Stimulated activated CD8-positive, alpha-beta memory T cell treated with anti-CD3 and anti-CD28 coated beads, Interleukin-4, amount 100 ng/mL, for 4 hours (primary cell): ENCODE measurements at places on chromosomes 4 and X.

GRCh38 chrX:76922100-76922499 lies 494.6 kb downstream of the MAGEE1 start:
- DNase-seq = no peak

DNA sequence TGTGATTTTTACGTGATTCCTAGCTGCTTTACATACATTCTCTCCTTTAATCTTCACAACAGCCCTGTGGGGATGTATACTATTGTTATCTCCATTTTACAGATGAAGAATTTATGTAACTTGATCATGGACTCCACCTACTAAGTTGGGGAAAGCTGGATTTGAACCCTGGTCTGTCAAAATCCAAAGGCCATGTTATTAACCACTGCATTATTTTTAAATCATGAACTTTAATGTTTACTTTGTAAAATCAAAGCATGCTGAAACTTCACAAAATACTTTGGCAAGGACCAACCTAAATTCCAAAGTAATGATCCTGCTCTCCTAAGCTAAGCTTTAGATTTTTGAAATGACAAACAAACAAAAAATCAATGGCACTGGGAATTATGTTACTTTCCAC lies 26.1 kb downstream of the FAM47E start:
- no peak for DNase-seq

DNA sequence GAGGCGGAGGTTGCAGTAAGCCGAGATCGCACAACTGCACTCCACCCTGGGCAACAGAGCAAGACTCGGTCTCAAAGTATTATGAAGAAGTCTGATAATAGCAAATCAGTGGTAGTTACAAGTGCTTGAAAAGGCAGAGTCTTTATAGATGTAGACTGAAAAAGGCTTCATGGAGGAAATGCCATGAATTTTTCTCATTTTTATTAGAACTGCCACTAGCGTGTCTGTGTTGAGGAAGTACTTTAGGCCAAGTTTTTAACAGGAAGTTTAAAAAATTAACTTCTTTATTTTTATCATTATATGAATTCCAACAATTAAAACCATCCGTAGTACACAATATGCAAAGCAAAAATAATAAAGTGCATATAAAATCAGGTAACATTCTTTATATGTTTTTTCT lies 32.8 kb upstream of the IL13RA1 start:
- DNase-seq = no peak

- peak; percentile 10 for DNase-seq
Measured at GRCh38 chrX:41180194-41180908, 95.1 kb downstream of the USP9X start.

- DNase-seq = no peak
Measured at GRCh38 chr4:90130076-90130475, 2.9 kb downstream of the CCSER1 start.

DNA sequence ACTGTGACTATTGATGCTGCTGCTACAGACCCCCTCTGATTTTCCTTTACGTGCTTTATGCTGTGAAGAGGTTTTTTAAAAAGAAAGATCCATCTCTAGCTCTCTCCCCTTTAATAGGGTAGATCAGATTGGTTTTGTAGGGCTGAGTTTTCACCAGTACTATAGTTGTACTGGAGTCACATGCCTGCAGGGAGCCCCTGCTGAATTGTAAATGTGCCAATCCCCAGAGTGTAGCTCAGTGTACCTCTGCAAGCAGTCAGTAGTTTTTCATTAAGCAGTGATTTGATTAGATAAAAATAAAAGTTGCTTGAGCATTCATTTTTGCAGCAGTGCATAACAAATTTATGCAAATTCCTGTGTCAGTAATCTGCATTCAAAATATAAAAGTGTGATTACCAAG lies 179.2 kb downstream of the IL1RAPL2 start:
- no peak for DNase-seq

DNA sequence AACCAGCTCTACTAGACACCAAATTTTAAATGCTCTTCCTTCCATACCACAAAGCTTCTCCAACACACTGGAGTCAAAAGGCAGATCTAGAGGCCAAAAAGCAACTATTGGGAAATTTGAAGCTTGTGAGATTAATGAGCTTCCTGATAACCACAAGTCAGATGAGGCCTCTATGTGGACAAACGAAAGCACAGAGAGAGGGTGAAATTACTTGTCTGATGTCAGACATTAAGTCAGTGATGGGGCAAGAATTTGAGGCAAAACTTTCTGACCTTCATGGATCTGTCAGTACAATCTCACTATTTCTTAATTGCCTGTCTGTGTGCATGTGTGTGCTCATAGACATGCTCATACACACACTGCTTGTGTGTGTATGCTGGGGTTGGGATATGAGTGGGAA lies 103.6 kb downstream of the GUCY2F start:
- DNase-seq = no peak

- no peak for DNase-seq
Measured at GRCh38 chrX:46626566-46626965, 53.0 kb downstream of the CHST7 start.

- no peak for DNase-seq
Measured at GRCh38 chrX:21493226-21493830, 119.1 kb downstream of the CNKSR2 start.

GRCh38 chr4:142977182-142977581 lies 131.1 kb upstream of the INPP4B start:
- DNase-seq = no peak

DNA sequence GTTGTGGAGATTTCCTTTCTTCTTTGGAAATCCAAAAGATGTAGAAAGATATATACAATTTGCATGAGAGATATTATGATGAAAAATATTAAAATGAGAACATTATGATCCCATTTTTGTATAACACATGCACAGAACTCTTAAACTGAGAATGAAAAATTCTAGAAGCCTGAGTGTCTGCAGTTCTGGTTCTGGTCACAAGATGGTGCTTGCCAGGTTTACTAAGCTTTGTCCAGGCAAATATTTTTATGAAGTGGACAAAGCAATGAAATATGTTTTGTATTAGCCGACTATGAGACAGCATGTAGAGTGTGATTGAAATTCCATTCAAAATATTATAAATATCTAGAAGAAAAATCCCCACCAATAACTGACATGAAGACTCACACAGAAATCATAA lies 2.2 kb downstream of the PWWP3B start:
- DNase-seq = no peak

GRCh38 chr4:23782778-23783437 lies 106.9 kb downstream of the PPARGC1A start:
- no peak for DNase-seq

- no peak for DNase-seq
Measured at GRCh38 chr4:185399466-185399865, 2.8 kb downstream of the ANKRD37 start.

- no peak for DNase-seq
Measured at GRCh38 chr4:168398589-168398988, 80.0 kb upstream of the DDX60 start.

DNA sequence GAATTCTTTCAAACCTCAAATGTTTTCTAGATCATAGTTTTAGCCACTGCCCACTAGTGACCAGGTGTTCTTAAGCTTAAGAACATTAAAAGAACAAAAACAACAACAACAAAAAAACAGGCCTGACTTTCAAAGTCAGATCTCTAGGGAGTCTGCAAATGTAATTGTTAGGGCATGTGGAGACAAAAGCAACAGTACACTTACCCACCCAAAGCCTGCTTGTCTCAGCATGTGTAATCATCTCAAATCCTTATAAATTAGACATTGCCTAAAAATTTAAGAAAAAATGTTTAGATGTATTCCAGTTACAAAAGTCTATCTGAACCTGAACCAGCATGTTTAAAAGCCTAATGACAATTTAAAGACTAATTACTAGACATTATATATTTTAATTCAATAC lies 79.9 kb downstream of the SLC7A11 start:
- no peak for DNase-seq

GRCh38 chrX:14964500-14964899 lies 91.3 kb downstream of the MOSPD2 start:
- DNase-seq = no peak

DNA sequence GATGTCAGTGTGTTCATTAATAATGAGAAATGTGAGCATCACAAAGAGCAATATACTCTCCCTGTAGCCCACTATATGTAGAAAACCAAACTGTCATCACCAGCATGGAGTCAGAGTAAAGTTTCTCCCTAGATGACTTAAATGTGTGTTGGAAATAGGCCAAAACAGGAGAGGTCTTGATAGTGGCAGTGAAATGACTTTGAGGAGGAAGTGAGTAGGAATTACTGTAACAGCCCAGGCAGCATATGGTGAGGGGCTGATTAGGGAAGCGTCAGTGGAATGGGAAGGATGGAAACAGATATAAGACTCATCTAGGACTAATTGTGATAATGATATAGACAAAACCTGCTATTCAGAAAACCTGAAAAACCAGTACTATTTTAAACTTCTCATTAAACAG lies 83.9 kb downstream of the ATXN3L start:
- DNase-seq = no peak

GRCh38 chrX:71846429-71846828 lies 64.2 kb upstream of the NHSL2 start:
- DNase-seq = no peak

GRCh38 chr4:11197631-11198341 lies 230.9 kb downstream of the HS3ST1 start:
- DNase-seq = no peak

GRCh38 chr4:140243278-140243753 lies 89.3 kb upstream of the MAML3 start:
- no peak for DNase-seq

DNA sequence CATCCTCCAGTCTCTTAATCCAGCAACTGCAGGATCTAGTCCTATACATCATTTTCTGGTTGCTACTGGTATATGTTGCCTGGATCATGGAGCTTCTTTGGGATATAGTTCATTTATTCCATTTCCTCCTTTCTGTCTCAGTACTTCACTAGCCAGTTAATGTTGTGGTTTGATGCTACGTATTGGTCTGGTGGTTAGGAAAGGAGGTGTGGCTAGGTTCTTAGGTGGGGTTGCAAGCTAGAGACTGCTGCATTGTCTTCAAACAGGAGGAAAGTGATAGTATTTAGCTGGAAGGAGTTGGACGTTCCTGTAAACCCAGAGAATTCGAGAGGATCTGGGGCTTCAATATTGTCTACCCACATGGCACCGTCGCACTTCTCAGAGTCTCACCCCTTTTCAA lies 129.5 kb downstream of the SNCA start:
- DNase-seq = no peak

GRCh38 chrX:148020329-148020728 lies 39.2 kb downstream of the FMR1NB start:
- DNase-seq = no peak

DNA sequence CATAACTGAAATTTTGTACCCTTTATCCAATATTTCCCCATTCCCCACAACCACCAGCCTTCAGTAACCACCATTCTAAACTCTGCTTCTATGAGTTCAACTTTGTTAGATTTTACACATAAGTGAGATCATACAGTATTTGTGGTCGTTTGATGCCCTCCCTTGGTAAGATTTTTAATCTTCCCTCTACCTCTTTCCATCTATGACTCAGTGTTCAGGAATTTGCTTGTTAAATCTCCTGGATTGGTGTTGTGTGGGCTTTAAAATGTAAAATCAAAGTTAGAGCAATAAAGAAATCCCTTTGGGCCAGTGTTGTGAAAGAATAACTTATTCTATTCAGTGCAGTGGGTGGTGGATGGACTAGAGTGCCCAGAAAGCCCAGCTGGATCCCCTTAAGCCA lies 37.4 kb downstream of the SLC16A2 start:
- DNase-seq = no peak

DNA sequence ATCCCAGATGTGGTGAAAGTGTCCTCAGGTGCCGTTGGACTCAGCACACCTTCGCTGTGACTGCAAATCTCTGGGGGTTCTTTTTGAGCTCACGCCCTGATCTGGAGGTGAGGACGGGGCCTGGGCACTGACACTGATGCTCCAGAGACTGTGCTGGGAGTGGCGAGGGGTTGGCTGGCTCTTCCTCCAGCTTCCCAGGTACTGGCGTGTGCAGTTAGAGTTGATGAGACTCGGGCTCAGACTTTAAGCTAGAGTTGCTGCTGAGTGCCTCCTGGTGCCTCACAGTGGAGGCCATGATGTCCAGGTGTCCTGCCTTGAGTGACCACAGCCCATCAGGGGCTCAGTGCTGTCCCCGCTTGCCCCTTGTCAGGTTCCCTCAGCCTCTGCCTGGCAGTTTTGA lies 16.3 kb downstream of the SPON2 start:
- no peak for DNase-seq

- no peak for DNase-seq
Measured at GRCh38 chr4:86247906-86248305, 111.9 kb downstream of the MAPK10 start.

DNA sequence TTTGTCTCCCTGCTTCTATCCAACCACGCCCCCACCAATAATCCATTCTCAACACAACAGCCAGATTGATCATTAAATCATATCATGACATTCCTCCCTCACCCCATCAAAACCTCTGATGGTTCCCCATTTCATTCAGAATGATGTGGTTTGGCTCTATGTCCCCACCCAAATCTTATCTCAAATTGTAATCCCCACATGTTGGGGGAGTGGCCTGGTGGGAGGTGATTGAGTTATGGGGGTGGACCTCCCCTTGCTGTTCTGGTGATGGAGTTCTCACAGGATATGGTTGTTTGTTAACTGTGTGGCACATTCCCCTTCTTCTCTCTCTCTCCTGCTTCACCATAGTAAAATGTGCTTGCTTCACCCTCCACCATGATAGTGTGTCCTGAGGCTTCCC lies 23.3 kb downstream of the TRMT2B start:
- no peak for DNase-seq

GRCh38 chr4:66178906-66179305 lies 508.6 kb upstream of the EPHA5 start:
- DNase-seq = no peak

GRCh38 chrX:9614016-9614415 lies 149.2 kb downstream of the TBL1X start:
- no peak for DNase-seq

- no peak for DNase-seq
Measured at GRCh38 chr4:99624141-99624719, 33.4 kb downstream of the C4orf54 start.

GRCh38 chr4:75634281-75634680 lies 4.0 kb upstream of the CDKL2 start:
- DNase-seq = no peak

GRCh38 chr4:1249731-1250526 lies 999 bp upstream of the CTBP1 start:
- DNase-seq = peak; percentile 21

DNA sequence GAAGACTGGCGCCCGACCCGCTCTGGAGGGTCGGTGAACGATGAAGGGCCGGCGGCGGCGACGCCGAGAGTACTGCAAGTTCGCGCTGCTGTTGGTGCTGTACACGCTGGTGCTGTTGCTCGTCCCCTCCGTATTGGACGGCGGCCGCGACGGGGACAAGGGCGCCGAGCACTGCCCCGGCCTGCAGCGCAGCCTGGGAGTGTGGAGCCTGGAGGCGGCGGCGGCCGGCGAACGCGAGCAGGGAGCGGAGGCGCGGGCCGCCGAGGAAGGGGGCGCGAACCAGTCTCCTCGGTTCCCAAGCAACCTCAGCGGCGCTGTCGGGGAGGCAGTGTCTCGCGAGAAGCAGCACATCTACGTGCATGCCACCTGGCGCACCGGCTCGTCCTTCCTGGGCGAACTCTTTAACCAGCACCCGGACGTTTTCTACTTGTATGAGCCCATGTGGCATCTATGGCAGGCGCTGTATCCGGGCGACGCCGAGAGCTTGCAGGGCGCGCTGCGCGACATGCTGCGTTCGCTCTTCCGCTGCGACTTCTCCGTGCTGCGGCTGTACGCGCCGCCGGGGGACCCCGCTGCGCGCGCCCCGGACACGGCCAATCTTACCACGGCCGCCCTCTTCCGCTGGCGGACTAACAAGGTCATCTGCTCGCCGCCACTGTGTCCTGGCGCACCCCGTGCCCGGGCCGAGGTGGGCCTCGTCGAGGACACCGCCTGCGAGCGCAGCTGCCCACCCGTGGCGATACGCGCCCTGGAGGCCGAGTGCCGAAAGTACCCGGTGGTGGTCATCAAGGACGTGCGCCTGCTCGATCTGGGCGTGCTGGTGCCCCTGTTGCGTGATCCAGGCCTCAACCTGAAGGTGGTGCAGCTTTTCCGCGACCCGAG lies 568 bp downstream of the CHST7 start:
- peak; percentile 16 for DNase-seq
